ENCODE measurements at places on chromosomes 3 and 15. TPM values are rescaled to one million over a fixed set of nuclear protein-coding genes. Genes with fewer than 3 reads are reported as not detected.

ZNF662 gene
- polyA plus RNA-seq: 5.5 TPM

CCDC51 gene
- polyA plus RNA-seq: 14.1 TPM

SAMMSON gene
- polyA plus RNA-seq: 0.05 TPM

CHRFAM7A gene
- polyA plus RNA-seq: 1.9 TPM

ABHD6 gene
- polyA plus RNA-seq: 7.6 TPM

CLDN18 gene
- 0.62 TPM for polyA plus RNA-seq

RASL12 gene
- polyA plus RNA-seq: 6.8 TPM

CSPG5 gene
- 0.25 TPM for polyA plus RNA-seq

CYP1A2 gene
- 0.05 TPM for polyA plus RNA-seq

MOBP gene
- polyA plus RNA-seq: 0.16 TPM

UCN2 gene
- 4.7 TPM for polyA plus RNA-seq

EOMES gene
- polyA plus RNA-seq: 0.78 TPM

ACKR4 gene
- 0.71 TPM for polyA plus RNA-seq

NPTN gene
- polyA plus RNA-seq: 45.9 TPM

SPINK8 gene
- polyA plus RNA-seq: 0.14 TPM

SHISA5 gene
- 104 TPM for polyA plus RNA-seq

GOLGA6L7 gene
- polyA plus RNA-seq: 0.05 TPM

TRANK1 gene
- polyA plus RNA-seq: 6.8 TPM

IMPG2 gene
- 0.23 TPM for polyA plus RNA-seq

GNAT1 gene
- polyA plus RNA-seq: 0.05 TPM

AP3S2 gene
- polyA plus RNA-seq: 12.2 TPM

ACOX2 gene
- polyA plus RNA-seq: 12.2 TPM

LINGO1 gene
- 0.75 TPM for polyA plus RNA-seq

CATSPER2 gene
- 4.9 TPM for polyA plus RNA-seq

XCR1 gene
- polyA plus RNA-seq: 5.7 TPM

P2RY1 gene
- 2.5 TPM for polyA plus RNA-seq

GOLGA8G gene
- polyA plus RNA-seq: 0.07 TPM

CNTN6 gene
- not detected for polyA plus RNA-seq

ZNF774 gene
- 1.9 TPM for polyA plus RNA-seq

PLA2G4B gene
- polyA plus RNA-seq: 45.4 TPM

GRM7 gene
- 0.14 TPM for polyA plus RNA-seq

C2CD4A gene
- polyA plus RNA-seq: 11.6 TPM

SCN5A gene
- 0.09 TPM for polyA plus RNA-seq

DNASE1L3 gene
- polyA plus RNA-seq: 12.9 TPM

SLC35A5 gene
- 21.7 TPM for polyA plus RNA-seq

MASP1 gene
- 0.18 TPM for polyA plus RNA-seq

IL5RA gene
- 0.41 TPM for polyA plus RNA-seq

TRIM42 gene
- 0.05 TPM for polyA plus RNA-seq

MUSTN1 gene
- 59.3 TPM for polyA plus RNA-seq

PAQR5 gene
- polyA plus RNA-seq: 0.25 TPM

VGLL3 gene
- 2.1 TPM for polyA plus RNA-seq

CFAP92 gene
- polyA plus RNA-seq: 2.0 TPM

SPTSSB gene
- 3.3 TPM for polyA plus RNA-seq
